Activated CD4-positive, alpha-beta T cell treated with anti-CD3 and anti-CD28 coated beads, Interleukin-2, Interleukin-4, amounts not matched to agents 100 ng/mL and 50 ng/mL, durations not matched to agents 16 hours and 8 hours (primary cell): ENCODE measurements at places on chromosomes 4 and X.

GRCh38 chr4:62482355-62482754 is 1282.2 kb downstream of the ADGRL3 start:
- DNase-seq, result no peak

- DNase-seq, result no peak
Measured at GRCh38 chr4:67141586-67141985, 403.7 kb downstream of the CENPC start.

DNA sequence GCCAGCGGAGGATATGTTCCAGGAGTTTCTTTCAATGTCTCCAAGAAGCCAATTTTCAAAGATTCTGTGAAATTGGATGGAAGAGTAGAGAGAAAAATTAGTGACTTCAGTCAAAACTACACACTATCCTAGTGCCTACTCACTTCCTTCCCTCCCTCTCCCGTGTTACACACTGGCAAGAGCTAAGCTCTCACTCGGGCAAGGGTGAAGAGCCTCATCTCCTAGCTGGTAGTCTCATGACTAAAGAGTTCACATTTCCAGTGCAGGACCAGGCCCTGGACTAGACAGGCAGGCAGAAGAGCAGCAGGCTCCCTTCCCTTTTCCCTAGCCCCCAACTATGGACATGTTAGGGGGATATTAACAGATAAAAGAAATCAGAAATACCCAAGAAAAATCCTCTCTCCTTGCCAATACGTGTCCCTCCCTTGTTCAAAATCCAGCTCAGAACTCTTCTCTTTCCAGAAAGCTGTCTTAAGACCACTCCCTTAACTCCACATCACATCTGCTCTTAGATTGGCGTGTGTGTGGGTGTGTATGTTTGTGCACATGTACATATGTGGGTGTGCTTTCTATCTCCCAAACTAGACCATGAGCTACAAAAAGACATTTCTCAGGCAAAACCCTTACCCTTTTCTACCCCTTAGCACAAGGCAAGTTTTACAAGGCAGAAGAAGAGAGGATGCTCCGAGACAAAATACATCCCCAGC is 29.9 kb downstream of the ZDHHC9 start:
- no peak for DNase-seq

DNA sequence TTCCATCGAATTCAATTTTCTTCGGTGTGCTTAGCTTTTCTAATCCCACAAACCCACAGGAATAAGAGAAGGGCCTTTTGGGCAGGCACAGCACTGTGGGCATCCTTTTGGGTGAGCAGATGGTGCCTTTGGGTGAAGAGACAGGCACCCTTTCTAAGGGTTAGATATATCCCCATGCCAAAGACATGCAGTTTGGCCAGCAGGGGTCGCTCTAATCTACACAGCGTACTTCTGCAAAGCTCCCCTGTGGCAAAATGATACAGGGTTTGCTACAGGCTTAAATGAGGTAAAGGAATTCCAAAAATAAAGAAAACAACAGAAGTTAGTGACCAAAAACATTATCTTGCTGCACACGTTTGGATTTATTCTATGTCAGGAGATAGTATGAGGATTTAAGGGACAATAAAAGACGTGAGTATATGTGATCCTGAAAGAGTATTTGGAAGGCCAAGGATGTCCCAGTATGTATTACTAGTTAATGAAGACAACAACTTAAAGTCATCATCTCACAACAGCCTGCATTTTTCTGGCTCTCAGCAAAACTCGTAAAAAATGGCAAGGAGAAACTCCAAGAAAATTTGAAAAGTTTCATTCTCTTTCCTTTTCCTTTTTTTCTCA is 49.5 kb downstream of the PHEX start:
- peak; percentile 54 for DNase-seq

GRCh38 chr4:168832763-168833575 is 177.1 kb downstream of the CBR4 start:
- DNase-seq, result no peak

DNA sequence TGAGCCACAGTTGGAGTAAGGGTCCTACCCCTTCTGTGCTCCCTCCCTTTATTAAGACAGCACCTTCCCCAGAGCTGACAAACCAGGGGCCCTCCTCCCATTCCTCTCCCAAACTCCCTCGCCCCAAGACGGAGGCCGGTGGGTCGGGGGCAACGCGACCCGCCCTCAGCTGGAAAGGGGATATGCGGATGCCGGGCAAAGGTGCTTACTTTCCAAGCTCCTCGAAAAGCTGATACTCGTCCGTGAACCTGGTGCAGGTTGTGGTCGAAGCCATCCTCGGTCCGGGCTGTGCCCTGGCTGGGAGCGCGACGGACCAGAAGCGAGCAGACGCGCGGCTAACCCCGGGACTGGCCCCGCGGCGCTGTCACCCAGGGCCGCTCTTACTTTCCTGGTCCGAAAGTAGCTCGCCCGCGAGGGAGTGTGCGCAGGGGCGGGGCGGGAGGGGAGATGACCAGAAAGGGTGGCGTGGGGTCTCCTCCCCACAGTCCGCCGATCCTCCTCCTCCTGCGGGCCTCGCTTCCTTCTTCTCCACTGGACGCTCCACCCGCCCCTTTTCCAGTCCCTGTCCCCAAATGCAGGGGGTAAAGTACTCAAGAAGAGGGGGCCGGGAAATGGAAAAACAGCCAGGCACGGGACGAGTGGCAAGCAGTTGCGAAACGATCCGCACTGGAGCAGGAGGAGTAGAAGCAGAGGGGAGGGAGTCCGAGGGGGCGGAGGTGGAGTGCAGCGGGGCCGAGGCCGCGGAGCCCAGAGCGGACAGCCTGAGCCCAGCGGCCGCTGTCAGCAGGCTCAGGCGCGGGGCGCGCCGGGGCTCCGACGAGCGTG is 531 bp downstream of the CAMK2D start:
- peak; percentile 47 for DNase-seq

- no peak for DNase-seq
Measured at GRCh38 chr4:114108869-114109268, 129.4 kb upstream of the ARSJ start.

GRCh38 chr4:123017636-123018395 is 95.4 kb upstream of the NUDT6 start:
- DNase-seq, result no peak

- DNase-seq, result no peak
Measured at GRCh38 chr4:152385551-152385950, 150.3 kb downstream of the FBXW7 start.

DNA sequence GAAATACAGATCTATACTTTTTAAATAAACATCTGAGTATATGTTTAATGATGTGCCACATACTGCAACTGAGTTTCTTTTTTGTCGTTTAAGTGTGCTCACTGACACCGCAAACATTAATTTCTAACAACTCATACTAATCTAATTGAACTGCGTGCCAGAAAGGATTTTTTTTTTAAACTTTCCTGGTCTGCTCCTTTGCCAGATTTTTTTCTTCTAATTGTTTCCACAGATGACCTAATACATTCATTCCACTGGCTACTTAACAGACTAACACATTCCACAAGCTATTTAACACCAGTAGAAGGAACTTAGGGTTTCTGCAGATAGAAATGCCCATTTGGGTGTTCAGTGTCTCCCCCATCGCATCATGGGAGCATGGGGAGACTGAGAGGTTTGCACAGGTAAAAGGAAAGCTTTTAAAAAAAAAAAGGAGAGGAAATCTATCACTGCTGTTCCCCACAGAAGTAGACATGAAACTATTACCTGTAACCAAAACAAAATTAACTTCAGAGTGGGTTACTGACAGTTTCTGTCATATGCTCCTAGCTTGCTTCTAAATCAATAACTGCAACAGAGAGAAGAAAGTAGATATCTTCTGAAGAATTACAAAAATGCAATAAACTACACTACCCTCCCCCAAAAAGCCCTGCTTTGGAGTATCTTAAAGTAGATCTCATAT is 31.6 kb downstream of the SH3KBP1 start:
- no peak for DNase-seq

DNA sequence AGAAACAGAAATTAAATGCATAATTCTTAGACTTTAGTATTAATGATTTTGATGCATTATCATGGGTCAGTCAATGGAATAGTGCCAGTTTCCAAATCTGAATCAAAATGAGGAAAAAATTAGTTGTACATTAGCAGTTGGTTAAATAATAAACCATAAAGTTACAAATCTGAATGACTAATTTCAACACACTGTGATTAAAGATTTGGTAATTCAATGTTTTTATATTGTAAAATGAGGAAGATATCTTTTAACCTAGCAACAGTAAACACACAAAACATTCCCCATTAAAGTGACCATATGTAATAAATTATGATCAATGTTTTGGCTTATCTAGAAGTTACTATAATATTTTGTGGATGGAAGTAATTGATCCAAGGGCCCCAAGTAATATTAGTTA is 1.6 kb downstream of the FBXO8 start:
- DNase-seq, result no peak

DNA sequence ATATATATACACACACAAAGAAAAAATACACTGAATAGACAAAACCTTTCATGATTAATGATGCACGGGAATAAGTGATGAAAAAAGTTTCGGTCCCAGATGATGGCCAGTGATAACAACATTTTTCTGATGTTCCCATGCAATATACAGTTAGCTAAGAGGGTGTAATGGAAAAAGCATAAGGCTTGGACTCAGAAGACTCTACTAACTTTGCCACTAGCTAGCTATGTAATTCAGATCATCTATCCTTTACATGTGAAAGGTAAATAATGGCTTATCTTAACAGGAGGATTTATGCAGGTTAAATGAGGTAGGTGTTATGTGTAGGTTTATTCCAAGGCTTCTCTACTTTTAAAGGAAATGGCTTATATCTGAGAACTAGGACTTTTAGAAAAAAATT is 4.3 kb downstream of the RPS3A start:
- no peak for DNase-seq
